Bone marrow (tissue), 2 donors: ENCODE measurements at places on chromosomes 7 and 10.

DNA sequence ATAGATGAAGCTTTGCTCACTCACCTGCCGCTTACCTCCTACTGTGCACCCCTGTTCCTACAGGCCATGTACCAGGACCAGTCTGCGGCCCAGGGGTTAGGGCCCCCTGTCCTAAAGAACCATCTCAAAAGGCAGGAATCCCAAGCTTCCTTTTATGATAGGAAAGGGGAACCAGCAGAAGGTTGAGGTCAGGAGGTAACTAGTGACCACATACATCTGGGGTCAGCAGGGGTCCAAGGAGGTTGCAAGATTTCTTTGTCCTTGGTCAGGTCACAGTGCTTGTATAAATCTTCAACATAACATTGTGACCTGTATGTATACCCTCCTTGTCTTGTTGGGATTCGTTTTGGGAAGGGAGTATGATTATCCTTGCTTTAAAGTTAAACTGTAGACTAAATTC, 73.8 kb downstream of the OAT start:
- no peak for DNase-seq

GRCh38 chr7:42461537-42461936, 224.5 kb upstream of the GLI3 start:
- DNase-seq, result no peak

DNA sequence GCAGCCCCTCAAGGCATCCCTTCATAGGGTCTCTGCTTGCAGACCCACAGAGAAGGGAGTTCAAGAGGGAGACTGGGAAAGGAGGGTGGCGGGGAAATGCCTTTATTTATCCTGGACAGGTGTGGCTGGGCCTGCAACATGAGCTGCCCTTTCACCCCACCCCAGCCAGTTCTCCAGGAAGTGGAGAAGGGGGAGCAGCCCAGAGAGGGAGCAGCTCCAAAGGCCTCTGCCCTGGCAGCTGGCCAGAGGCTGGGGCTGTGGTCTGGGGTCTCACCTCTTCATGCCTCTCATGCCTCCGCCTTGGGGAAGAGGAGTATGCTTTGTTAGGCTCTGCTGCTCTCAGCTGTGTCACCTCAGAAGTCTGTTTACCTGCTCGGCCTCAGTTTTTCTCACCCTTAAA, 3.1 kb downstream of the LDB3 start:
- no peak for DNase-seq

- DNase-seq, result no peak
Measured at GRCh38 chr7:140542228-140542603, 62.9 kb upstream of the MKRN1 start.

DNA sequence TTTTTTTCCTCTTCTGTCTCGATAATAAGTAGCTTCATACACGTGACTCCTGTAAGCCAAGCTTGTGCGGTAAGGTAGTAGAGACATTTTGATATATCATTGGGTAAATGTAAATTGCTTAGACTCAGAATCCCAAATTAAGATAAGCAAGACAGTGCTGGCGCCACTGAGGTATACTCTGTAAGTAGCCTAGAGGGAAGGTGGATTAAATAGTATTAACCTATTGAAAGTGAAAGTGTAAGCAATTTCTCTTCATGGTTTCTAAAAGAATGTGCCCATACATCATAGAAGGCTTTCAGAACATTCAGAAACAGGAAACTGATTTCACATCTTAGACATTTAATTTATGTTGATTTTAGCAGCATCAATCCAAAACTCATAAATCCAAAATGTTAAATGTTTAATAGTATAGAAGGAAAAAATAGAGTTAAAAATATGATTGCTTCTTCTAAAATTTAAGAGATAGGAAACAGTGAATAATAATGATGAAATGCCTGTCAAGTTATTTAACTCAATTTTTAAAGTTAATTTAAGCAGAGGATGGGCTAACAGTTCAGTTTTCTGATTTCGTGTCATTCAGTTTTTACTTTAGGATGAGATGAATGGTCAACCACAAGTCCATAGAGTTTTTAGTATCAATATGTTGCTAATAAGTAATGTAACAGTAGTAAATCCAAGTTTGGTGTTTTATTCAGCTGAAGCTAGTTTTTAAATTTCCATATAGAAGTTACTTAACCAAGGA, 36.8 kb downstream of the LRRC72 start:
- peak; percentile 51 for DNase-seq

DNA sequence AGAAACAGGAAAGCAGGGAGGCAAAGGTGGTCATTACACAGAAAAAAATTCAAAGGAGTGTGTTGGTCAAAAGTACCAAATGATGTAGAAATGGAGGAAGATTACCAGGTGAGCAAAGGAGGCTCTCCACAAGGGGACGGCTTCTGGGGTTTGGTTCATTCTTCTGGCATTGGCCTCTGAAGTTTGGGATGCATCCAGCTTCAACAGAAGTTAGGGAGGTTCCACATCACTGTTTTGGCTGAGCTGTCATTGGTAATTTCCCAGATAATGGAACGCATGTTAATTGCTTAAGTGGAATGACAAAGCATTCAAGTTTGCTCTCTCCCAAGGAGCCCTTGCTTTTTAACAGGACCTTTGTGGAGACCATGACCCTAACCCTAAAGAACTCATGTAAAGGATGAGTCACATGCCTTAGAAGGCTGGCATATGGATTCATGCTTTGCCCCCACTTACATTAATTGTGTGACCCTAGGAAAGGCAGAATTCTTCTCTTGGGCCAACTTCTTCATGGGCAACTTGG, 398.6 kb downstream of the GPAM start:
- DNase-seq, result no peak

- no peak for DNase-seq
Measured at GRCh38 chr10:76129213-76129612, 697.8 kb downstream of the LRMDA start.

DNA sequence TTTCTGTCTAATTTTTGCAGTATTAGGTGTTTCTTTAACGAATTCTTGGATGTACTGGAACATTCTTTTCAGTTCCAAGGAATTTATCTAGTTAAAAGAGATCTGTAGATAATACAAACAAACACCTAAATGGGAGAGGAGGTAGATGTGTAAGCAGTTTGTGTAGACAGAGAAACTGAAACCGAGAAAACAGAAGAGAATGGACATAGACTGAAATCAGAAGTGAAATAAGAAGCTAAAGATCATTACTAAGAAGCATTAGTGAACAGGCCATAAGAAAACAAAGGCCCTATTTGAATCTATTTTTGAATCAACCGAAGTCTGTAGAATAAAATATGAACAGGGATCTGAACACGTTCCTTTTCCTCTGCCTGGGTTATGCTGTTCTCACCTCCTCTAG, 26.5 kb upstream of the TMEM229A start:
- DNase-seq, result no peak

DNA sequence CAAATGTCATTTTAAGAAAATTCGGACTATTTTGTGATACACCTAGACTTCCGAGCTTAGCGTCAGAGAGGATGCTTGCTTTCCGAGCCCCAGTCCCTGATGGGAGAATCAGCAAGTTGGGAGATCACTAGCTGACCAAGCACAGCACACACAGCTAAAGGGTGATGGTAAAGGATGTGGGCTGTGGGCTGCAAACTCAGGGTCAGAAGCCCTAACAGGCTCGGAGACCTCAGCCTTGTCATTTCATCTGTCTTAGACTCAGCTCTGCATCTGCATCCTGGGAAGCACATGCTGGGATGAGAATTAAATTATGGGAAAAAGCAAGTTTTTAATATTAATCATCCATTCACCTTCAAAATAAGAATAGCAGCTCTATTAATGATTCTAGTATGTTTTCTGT, 3.3 kb downstream of the CUBN start:
- DNase-seq, result no peak

DNA sequence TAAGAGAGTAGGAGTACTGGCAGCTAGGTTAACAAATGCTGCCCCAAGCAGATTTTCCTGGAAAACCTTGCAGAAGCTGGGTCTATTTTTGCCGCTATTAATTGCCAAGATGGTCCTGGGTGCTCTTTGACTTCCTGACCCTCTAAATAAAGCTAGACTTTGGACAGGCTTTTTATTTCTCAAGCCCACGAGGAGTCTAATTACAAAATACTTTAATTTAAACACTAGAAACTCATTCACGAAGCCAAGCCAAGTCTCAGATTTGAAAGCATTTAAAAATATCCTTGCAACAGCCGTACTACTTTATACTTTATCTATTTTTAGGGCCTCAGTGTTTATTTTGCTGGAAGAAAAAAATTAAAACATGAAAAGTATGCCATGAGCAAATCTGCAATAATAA, 45.1 kb downstream of the TMEM26 start:
- DNase-seq, result no peak

- no peak for DNase-seq
Measured at GRCh38 chr7:144534196-144534595, 130.7 kb upstream of the NOBOX start.

DNA sequence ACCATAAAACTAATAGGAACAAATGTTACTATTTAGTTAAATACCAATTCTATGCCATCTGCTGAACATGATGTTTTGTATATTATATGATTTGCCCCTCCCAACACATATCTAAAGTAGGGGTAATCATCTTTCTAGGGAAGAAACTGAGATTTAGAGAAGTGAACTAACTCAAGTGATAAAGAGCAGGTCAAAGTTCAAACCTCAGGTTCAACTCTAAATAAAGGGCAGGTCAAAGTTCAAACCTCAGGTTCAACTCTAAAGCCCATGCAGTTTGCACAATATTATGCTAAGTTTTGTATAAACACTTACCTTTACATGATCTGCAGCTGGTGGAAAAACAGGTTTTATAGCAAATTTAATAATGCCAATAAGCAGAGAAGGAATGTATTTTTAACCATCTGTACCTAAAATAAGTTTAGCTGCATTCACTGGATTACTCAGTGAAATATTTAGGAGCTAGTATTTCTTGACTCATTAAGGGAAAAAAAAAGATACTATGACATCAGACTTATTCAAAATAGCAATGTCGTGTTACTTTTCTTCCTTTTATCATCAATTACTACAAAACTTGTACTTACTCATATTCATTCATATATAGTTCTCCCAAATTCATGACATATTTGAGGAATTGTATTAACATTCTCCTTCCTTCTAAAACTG, 1194.3 kb upstream of the CELF2 start:
- DNase-seq, result no peak

DNA sequence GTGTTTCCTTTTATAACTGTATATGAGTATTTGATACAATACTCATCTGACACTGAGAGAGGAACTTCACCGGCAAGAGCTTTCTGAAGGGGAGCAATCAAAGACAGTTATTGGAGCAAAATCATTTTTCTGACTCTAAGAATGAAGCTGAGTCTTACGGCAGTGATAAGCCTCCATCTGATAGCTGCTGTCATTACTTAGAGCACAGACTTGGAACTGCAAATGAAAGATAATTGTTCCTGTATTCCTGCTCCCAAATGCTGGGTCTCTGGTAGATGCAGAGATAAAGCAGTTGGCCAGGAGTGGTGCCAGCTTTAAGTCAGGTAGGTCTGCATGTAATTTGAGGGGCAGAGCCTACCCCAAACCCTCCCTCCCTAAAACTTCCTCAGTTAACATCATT, 2.3 kb upstream of the PALS2 start:
- DNase-seq, result no peak

- DNase-seq, result no peak
Measured at GRCh38 chr10:91418416-91418815, 8.3 kb downstream of the HECTD2 start.
